ENCODE measurements at places on chromosomes 6 and 20. TPM values are rescaled to one million over a fixed set of nuclear protein-coding genes. Genes with fewer than 3 reads are reported as not detected.

Gene BMP7
- total RNA-seq, result 0.38 TPM

Gene RIMS4
- total RNA-seq, result 0.10 TPM

DNA sequence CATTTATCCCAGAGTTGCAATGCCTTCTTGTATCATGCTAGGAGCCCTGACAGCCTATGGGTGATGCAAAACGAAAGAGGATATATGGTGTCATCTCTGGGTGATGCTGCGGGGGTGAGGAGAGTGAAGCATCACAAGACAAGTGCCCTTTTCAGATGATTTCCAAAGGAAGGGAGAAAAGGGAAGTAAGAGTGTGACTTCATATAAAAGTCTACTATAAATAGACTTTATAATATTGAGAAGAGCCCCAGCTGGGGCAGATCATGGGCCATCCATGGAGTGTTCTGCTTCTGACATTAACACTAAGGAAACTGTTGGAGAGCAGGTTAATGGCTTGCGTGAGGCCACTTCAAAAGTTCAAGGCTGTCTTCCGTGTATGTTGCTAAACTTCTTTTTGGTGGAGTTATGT lies 4.4 kb downstream of the CD83 start:
- DNase-seq, result no peak

GRCh38 chr6:155352811-155353210 lies 38.5 kb upstream of the TFB1M start:
- no peak for DNase-seq

DNA sequence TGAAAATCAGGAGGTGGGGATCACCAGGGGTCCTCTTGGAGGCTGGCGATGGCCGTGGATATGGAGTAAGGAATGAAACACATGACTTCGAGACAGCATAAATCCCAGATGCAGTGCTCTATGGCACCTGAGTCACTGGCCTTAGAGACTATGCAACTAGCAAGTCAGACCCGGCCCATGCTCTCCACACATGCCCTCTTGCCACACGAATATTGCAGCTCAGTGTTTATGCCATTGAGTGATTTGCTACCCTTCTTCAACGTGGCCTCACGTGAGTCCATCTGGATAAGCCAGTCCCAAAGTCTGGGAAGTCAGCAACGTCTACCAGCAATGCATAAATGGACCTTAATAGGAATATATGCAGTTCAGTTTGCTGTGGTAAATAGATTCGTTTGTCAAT lies 466.3 kb downstream of the CD83 start:
- DNase-seq, result no peak

- DNase-seq, result peak; percentile 37
Observed at GRCh38 chr6:107105511-107106116, 9.7 kb downstream of the BEND3 start.

- peak; percentile 28 for DNase-seq
Observed at GRCh38 chr6:28710466-28711191, 184.9 kb downstream of the GPX5 start.

GRCh38 chr6:128655978-128656498 lies 135.6 kb upstream of the PTPRK start:
- no peak for DNase-seq
